ENCODE measurements at places on chromosomes 1 and 21.

GRCh38 chr1:183126528-183126927 is 59.5 kb upstream of the LAMC2 start:
- H3K36me3 ChIP-seq: peaks cover 85% of the 10 kb centered on the region
- no peak overlapping the region for H3K4me3 ChIP-seq
- H3K27ac ChIP-seq: no peak overlapping the region
- no peak for DNase-seq
- H3K27me3 ChIP-seq: no peaks in the 10 kb centered on the region

DNA sequence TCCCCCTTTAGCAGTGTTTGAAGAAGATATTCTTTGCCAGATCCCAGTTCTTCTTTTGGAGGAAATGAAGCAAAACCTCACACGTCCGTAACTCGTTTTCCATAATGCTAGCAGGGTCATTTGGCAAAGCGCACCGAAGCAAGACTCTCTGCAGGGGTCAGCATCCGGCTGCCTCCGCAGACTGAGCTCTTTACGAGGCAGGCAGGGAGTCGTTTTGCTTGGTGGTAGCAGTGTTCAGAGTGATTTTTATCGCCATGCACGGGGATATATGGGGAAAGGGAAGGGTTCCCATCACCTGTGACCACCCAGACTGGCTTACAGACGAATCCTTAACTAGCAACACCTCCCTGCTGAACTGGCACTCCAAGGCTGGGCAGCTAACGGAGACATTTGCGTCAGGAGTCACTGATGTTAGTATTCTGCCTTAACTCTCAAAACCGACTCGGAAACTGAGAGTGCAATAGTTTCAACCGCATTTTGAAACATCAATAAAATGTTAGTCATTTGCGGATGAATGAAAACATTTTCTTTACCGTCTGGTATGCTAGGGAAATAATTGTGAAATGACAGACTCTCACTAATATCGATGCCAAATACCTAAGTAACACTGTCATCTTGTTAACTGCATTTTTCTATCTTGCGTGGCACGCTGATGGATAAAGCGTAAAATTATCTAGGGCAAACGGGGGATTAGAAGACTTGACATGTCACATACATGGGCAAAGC is 2.2 kb upstream of the NEGR1 start:
- H3K36me3 ChIP-seq: no peaks in the 10 kb centered on the region
- DNase-seq: peak; percentile 59
- no peak overlapping the region for H3K4me3 ChIP-seq
- H3K27me3 ChIP-seq: peaks cover 33% of the 10 kb centered on the region
- H3K27ac ChIP-seq: no peak overlapping the region
- peaks cover 16% of the 10 kb centered on the region for H3K4me1 ChIP-seq

GRCh38 chr1:211800925-211801607 is 29.5 kb downstream of the LPGAT1 start:
- H3K4me3 ChIP-seq: no peak overlapping the region
- no peak for DNase-seq
- no peaks in the 10 kb centered on the region for H3K4me1 ChIP-seq

DNA sequence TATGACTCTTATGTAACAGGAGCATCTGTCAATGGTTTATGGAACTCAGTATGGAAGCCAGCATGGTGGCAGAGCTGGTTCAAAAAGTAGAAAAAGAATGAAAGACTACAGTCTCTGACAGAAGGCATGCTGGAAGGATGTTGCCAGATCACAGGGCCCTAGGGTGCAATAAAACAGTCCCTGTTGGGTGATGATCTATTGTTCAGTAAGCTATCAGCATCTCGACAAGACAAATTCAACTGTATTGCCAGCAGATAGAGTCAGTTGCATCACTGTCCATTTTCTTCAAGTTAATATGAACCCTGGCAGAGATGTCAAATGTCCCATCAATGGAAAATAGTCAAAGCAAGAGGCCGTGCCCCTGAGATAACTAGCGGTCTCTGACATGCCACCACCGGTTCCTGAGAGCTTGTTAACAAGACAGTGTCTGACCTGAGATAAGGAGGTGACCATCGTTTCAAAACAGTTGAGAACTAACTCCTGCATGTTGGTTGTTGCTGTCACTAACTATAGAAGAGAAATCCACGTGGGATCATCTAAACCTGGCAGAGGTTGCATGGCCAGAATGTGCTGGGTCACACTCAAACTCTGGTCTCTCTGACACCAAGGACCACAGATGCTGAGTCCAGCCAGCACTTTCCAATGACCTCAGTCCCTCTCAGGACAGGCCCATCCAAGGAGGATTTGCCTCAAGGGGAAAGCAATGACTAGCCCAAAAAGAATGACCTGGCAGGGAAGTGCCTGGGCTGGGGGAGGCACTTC is 125.9 kb downstream of the RIPK4 start:
- no peak overlapping the region for H3K27ac ChIP-seq
- H3K4me1 ChIP-seq: peaks cover 33% of the 10 kb centered on the region
- no peak overlapping the region for H3K4me3 ChIP-seq

DNA sequence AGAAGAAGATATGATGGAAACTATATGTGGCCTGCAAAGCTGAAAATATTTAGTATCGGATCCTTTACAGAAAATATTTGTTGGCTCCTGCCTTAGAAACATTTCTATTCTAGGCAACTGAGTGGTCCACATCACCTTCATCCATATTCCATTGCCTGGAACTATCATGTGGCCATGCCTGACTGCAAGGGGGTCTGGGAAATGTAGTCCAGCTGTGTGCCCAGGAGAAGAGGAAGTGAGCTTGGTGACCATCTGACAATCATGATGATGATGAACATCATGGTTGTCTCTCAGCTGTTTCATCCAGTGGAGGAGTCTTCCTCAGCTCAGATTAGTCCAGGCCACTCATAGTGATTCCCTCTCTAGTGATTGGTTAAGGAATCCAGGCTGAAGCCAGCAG is 61.8 kb upstream of the IFNLR1 start:
- peaks cover 3% of the 10 kb centered on the region for H3K27me3 ChIP-seq
- no peak for DNase-seq
- H3K4me1 ChIP-seq: no peaks in the 10 kb centered on the region
- no peak overlapping the region for H3K27ac ChIP-seq
- H3K4me3 ChIP-seq: no peak overlapping the region

GRCh38 chr1:240462766-240463395 is 149.1 kb downstream of the GREM2 start:
- no peak for DNase-seq
- H3K4me1 ChIP-seq: peaks cover 30% of the 10 kb centered on the region
- H3K27ac ChIP-seq: no peak overlapping the region

DNA sequence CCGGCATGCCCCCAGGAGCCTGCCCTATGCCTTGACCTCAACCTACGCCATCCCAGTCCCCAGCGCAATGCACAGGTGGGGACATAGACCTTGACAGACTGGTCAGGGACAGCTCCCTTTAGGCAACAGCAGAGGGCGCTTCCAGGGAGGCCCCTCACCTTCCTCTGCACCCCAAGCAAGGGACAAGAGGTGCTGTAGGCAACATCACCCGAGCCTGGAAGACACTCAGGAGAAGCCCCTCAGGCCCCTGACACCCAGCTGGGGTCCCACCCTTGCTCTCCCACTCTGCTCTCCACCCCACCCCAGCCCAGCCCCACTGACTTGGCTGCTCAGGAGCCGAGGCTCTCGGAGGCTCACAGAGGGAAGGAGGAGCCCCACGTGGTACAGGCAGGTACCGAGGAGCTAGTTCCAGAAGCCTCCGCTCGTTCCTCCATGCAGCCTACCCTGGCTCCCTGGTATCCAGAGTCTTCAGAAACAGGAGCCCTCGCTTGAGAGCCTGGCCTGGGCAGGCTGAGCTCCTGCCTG is 2.4 kb upstream of the WNT3A start:
- peak overlapping the region; percentile 40 for H3K4me3 ChIP-seq
- no peaks in the 10 kb centered on the region for H3K36me3 ChIP-seq
- peaks cover 16% of the 10 kb centered on the region for H3K4me1 ChIP-seq
- no peak for DNase-seq

GRCh38 chr1:248136811-248137210 is 8.1 kb upstream of the OR2M5 start:
- H3K4me1 ChIP-seq: no peaks in the 10 kb centered on the region
- H3K27me3 ChIP-seq: no peaks in the 10 kb centered on the region
- H3K36me3 ChIP-seq: no peaks in the 10 kb centered on the region
- H3K4me3 ChIP-seq: no peak overlapping the region
- no peak for DNase-seq

DNA sequence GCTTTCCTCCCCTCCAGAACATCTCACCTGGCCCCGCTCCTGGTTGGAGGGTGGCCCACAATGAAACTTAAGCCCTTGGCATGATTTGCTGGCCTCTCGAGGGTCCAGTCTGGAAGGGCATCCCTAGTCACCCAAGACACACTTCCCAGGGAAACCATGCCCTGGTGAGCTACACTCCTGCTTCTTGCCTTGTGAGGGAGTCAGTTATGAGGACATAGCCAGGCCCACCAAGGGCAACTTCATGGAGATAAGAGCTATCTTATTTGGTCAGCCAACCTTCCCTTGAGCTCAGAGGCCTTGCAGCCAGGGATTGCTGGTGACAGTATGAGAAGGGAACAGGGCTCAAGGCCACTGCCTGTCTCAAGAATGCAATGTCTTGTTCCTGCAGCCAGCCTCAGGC is 9.7 kb downstream of the TNR start:
- DNase-seq: no peak
- H3K4me3 ChIP-seq: no peak overlapping the region
- H3K27me3 ChIP-seq: peaks cover 28% of the 10 kb centered on the region
- no peaks in the 10 kb centered on the region for H3K36me3 ChIP-seq
- H3K27ac ChIP-seq: no peak overlapping the region

DNA sequence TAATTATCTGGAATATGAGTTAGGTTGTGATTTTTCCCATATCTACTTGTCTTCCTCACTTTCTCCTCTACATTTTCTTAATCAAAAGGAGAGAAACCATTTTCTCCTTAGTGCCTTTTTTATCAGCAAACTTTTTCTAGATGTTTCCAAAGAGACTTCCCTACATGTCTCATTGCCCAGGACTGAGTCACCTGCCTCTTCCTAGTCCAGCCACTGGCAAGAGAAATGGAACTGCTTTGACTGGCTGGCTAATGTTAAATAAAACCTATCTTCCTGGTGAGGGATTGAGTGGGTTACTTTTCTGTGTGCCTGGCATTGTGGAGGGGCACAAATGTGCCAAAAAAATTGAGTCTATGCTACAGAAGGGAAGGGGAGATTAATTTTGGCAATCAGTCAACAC is 52.1 kb upstream of the CD5L start:
- DNase-seq: no peak
- no peak overlapping the region for H3K4me3 ChIP-seq
- no peaks in the 10 kb centered on the region for H3K4me1 ChIP-seq
- H3K27ac ChIP-seq: no peak overlapping the region
- H3K27me3 ChIP-seq: peaks cover 3% of the 10 kb centered on the region

GRCh38 chr1:44227211-44227610 is 13.9 kb downstream of the DMAP1 start:
- no peak overlapping the region for H3K27ac ChIP-seq
- peaks cover 76% of the 10 kb centered on the region for H3K36me3 ChIP-seq
- peaks cover 20% of the 10 kb centered on the region for H3K4me1 ChIP-seq
- H3K4me3 ChIP-seq: no peak overlapping the region

- DNase-seq: no peak
- no peak overlapping the region for H3K27ac ChIP-seq
- peaks cover 56% of the 10 kb centered on the region for H3K4me1 ChIP-seq
- no peaks in the 10 kb centered on the region for H3K27me3 ChIP-seq
These were observed 7.0 kb upstream of the SPATC1L start for GRCh38 chr21:46191257-46191685.

GRCh38 chr1:10160173-10160572 is 50.2 kb upstream of the KIF1B start:
- peaks cover 57% of the 10 kb centered on the region for H3K36me3 ChIP-seq
- H3K27ac ChIP-seq: peak overlapping the region; percentile 20
- H3K27me3 ChIP-seq: no peaks in the 10 kb centered on the region
- peaks cover 6% of the 10 kb centered on the region for H3K4me1 ChIP-seq

DNA sequence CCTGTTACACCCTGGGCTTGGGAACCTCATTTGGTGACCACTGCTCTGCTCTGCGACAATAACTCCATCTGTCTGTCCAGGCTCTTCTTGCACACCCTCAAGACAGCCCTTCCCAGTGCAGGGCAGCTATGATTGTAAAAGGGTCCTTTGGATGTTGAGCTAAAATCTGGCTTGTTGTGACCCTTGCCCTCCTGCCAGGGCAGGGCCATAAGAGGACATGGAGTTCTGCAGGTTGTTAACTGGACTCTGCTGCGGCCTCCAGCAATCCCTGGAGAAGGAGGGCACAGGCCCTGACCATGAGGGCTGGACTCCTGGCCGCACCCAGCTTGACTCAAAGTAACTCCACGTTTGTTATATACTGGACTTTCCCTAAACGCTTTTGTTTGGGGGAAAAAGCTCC is 41.2 kb downstream of the DHCR24 start:
- no peak overlapping the region for H3K27ac ChIP-seq
- H3K4me3 ChIP-seq: no peak overlapping the region
- no peaks in the 10 kb centered on the region for H3K4me1 ChIP-seq
- H3K36me3 ChIP-seq: peaks cover 46% of the 10 kb centered on the region
- no peak for DNase-seq

GRCh38 chr21:42740405-42740909 is 87.0 kb downstream of the PDE9A start:
- no peak for DNase-seq
- peaks cover 30% of the 10 kb centered on the region for H3K36me3 ChIP-seq
- H3K4me3 ChIP-seq: no peak overlapping the region
- peaks cover 47% of the 10 kb centered on the region for H3K4me1 ChIP-seq

DNA sequence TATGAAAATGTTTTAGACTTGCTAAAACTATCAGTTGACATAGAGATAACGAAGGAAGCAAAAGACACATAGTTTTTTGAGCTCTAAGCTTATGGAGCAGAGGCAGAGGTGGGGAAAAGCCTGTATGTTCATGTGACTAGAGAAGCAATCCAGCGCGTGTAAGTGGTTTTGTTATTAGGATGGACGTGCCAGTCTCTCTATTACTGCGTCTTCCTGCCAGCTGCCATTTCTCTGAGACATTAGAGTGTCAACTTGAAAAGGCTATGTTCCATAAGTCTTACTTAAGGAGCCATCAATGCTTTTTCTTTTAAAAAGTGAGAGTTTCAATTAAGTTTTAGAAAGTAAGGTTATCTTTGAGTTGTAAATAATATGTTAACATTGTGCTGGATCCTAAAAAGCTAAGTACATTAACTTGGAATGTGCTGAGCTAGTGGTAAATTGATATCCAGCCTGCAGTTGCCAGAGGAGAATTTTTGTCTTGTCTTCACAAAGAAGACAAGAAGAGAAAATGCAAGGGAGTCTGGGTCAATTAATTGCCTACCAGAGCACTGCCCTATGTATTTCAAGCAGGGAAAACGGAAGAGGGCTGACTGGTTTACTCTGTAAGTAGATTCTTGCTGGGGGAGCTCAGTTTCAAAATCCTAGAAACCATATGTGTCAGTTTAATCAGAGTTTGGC is 161.8 kb upstream of the B3GALT2 start:
- no peaks in the 10 kb centered on the region for H3K36me3 ChIP-seq
- no peak overlapping the region for H3K27ac ChIP-seq
- no peaks in the 10 kb centered on the region for H3K4me1 ChIP-seq
- no peaks in the 10 kb centered on the region for H3K27me3 ChIP-seq
- DNase-seq: no peak
- no peak overlapping the region for H3K4me3 ChIP-seq

Measured in nephron progenitor cell (in vitro differentiated cells).